ENCODE measurements at places on chromosomes 2 and 18.

- DNase-seq, result no peak
These were observed 15.5 kb downstream of the FAM178B start for GRCh38 chr2:96970910-96971309.

- DNase-seq, result no peak
These were observed 76.5 kb upstream of the TMEM87B start for GRCh38 chr2:111978452-111979170.

DNA sequence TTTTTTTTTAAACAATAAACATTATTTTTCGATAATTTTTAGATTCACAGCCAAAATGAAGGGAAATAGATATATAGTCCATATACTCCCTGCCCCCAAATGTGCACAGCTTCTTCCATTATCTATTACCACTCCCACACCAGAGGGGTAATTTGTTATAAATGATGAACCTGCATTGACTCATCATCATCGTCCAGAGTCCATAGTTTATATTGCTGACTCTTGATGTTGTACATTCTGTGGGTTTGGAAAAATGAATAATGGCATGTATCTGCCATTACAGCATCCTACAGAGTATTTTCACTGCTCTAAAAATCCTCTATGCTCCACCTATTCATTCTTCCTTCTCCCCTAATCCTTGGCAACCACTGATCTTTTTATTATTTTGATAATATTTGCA lies 121.5 kb downstream of the LTBP1 start:
- DNase-seq, result no peak

GRCh38 chr2:240127911-240128607 lies 8.0 kb downstream of the COPS9 start:
- DNase-seq, result no peak

DNA sequence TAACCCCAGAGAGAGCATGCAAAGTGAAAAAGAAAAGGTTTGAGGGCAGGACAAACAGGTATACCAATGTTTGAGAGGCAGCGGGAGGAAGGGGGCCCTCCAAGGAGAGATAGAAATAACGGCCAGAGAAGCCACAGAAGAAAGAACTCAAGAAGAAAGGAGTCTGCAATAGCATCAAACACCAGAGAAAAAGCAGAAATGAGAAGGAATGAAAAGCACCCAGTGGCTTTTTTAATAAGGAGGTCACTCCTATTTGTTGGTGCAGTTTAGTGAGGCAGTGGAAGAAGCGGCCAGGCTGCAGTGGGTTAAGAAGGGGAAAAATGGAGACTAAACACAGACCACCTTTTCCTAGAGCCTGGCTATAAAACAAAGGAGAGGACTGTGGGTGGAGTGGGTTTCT lies 177.2 kb downstream of the THADA start:
- no peak for DNase-seq

GRCh38 chr2:1678609-1679008 lies 65.7 kb downstream of the PXDN start:
- DNase-seq, result no peak

DNA sequence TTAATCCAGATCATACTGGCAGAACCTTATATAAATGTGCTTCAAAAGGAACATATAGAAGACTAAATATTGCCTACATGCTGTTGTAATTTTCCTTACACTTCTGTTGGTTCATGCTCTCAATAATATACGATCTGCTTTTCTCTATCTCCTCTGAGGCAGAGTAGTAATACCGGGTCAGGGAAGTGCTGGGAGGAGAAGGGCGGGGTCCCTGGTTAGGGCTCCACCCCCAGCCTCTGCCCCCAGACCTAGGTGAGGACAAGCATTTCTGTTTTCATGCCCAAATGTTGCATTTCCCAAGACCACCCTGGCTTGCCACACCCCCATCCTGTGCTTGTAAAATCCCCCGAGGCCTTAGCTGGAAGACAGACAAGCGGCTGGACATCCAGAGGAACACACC lies 55.3 kb downstream of the PLA2R1 start:
- no peak for DNase-seq

GRCh38 chr2:96233880-96234316 lies 25.3 kb upstream of the STARD7 start:
- no peak for DNase-seq

DNA sequence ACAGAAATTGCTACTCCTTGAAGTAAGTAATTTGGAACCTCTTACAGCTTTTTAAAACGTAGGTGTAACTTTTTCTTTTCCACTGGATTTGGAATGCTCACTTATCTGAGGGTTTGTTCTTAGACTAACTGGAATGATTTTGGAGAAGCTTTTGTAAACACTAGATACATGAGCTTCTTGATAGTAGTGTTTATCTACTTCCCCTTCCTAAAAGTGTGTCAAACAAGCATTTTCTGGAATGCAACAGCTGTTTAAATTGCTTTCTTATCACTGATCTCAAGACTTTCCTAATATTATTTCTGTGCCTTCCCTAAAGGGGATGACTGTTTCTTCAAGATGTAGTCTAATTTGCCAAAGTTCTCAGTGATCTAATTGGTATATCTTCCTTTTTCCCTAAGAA lies 282.6 kb downstream of the CCDC178 start:
- no peak for DNase-seq

DNA sequence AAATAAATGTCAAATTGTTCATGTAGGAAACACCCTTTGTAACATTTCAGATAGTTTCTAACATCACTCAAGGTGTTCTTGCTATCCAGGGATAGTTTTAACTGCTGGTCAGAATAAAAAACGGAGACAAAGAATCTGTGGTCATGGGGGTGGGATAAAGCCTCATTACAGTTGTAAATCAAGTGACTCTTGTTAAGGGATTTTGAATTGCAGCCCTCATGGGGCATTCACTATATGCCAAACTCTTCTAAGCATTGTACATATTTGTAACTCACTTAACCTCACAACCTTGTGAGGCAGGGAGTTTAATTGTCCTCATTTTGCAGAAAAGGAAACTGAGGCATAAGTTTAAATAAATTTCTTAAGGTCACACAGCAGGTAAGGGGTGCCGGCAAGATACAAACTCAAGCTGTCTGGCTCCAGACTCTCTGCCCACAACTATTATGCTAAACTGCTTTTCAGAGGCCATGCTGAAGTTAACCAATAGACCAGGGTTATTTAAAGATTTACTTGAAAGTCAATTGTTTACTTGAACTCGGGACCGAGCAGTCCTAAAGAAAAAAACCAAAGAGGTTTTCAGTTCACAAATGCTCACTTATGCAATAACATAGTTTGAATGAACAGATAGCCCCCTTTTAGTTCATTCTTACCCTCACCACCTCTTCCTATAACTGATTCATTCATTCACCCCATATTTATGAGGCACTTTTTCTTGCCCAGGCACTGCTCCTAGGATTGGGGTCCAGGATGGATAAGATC lies 121.6 kb upstream of the FZD5 start:
- DNase-seq, result no peak

GRCh38 chr2:239359196-239359912 lies 41.5 kb downstream of the HDAC4 start:
- no peak for DNase-seq

DNA sequence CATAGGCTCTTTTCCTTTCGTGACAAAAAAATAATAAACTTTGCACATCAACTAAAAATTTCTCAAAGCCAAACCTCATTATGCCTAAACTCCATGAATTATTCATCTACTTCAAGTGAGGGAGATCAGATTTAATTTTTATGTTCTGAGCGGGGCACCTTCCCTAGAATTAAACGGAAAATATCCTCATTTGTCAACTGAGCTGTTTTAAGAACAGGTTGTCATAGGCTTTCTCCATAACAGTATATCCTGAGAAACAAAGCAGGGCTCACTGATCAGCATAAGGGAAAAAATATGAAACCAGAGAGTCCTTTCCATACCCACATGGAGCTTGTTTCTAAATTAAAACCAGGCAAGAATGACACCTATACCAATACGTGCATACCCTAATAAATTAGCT lies 131.5 kb upstream of the CHAC2 start:
- DNase-seq, result no peak

- no peak for DNase-seq
These were observed 25.6 kb downstream of the IKZF2 start for GRCh38 chr2:213125646-213126347.

DNA sequence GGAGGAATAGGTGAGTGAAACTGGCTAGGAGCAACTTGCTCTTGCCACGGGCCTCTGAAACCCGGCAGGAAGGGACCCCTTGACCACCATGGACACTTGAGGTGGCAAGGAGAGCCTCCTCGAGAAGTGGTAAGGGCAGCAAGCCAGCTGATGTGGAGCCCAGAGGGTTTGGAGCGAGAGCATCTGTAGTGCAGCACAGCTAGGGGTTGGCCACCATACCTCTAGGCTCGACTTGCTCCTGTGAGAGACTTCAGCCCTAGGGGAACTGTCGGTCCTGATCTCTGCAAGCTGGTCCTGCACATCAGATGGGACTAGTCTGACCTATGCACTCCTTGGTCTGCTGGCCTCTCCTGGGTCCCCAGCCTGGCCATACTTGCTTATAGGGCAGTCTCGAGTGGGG lies 158.4 kb downstream of the CCDC178 start:
- DNase-seq, result no peak

GRCh38 chr18:31774477-31774785 lies 13.8 kb upstream of the SLC25A52 start:
- DNase-seq, result no peak

DNA sequence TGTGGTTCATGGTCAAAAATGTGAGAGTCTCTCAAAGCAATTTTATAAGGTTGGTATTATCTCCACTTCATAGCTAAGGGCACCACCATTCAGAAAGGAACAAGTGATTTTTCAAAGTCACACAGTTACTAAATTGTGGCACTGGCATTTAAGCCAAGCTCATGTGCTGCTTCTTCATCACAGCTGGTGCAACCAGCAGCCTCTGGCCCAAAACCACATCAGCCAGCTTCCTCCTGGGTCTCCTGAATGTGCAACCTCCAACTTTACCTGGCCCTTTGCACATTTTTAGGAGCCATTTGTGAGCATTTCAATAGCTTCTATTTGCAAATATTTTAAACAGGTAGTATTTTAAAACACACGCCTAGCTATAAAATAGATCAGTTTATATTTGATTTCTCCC lies 293.7 kb downstream of the BCL11A start:
- no peak for DNase-seq

DNA sequence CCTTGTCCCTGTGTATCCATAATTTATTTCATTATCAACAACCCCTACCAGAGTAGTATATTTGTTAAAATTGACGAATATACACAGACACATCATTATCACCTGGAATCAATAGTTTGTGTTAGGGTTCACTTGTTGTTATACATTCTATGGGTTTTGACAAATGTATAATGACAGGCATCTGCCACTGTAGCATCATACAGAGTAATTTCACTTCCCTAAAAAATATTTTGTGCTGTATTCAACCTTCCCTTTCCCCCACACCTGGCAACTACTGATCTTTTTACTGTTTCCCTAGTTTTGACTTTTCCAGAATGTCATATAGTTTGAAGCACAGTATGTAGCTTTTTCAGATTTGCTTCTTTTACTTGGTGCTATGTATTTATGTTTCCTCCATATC lies 132.0 kb downstream of the ZNF804A start:
- no peak for DNase-seq

DNA sequence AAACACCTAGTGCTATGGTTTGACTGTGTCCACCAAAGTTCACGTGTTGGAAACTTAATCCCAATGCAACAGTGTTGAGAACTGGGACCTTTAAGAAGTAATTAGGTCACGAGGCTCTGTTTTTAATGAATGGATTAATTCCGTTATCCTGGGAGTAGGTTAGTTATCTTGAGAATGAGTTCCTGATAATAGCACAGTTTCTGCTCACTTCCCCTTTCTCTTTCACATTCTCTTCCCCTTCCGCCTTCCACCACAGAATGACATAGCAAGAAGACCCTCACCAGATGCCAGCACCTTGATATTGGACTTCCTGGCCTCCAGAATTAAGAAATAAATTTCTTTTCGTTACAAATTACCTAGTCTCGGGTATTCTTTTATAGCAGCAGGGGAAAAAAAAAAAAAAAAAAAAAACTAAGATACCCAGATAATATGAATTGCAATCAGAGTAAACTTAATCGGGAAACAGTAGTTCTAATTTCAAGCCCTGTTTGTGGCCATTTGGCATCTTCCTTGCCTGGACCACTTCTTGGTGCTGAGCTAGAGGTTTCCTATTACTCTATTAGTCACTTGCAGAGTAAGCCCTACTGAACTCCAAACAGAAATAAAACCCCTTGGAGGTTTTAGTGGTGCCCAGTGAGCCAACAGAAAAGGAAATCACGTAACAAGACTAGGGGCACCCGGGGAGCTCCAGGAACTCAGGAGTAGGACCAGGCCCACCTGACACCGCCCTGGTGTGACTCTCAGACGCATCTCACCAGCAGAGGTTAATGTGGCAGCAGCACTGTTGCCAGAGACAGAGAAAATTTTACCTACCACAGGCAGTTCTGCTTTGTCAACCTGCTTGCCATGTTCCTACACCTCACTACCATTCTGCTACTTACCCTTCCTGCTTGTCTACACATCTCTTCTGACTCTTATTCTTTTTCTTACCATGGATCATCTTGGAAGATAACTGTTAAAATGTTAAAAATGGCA lies 147.6 kb upstream of the CAB39 start:
- DNase-seq, result no peak

- DNase-seq, result no peak
These were observed 184.5 kb upstream of the VRK2 start for GRCh38 chr2:57862153-57862552.

DNA sequence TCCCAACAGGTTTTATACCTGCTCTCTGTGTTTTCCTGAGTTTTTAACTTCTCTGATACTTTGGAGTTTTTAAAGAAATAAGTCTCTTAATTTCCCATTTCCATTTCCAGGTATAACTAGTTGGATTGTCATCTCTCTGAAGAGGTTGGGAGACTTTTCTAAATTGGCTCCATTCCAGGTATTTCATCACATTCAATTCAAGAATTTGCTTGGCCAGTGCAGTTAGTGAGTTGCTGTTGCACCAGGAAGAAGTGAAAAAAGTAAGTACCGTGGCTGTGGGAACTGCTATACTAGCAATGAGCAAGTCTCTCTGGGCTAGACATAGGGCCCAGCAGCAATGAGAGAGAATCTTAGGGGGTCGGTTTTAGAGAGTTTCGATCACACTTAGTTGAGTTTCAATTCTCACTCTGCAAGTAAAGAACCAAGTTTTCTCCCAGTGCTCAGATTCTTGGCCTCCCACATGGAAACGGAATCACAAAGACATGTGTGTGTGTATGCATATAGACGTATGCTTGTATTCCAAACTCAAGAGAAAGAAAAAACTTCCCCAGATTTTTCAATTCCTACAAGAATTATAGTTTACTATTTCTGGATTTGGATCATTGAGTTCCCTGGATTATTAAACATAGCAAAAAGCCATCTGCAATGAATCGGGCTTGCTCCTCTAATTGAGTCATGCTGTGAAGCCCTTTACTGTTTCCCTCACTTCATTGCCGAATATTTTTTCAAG lies 894.4 kb downstream of the BCL11A start:
- no peak for DNase-seq

- no peak for DNase-seq
These were observed 125.9 kb downstream of the CCDC85A start for GRCh38 chr2:56309626-56310170.

- DNase-seq, result no peak
These were observed 78.3 kb upstream of the ODC1 start for GRCh38 chr2:10526281-10527000.

GRCh38 chr2:240245706-240246105 lies 105.2 kb upstream of the OTOS start:
- DNase-seq, result no peak
